ENCODE measurements at places on chromosomes 6 and 20.
A peak's percentile ranks its signal among the peaks of the same experiment; 100 is the strongest.

DNA sequence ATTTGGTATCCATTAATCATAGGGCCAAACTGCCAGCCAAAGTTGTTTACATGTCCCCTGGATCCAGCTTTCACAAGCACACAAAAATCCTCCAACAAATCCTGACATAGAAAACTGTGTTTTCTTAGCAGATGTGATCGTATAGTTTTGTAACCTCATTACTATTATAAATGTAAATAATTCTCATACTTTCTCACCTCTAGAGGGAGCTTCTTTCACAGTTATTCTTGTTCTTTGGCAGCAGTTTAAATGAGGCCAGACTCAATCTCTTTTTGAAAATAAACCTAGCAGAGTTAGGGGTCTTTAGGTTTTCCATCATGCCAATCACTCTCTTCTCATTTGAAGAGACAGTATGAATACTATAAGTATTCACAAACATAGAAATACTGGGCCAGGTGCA lies 17.0 kb upstream of the ZNF318 start:
- DNase-seq: peak; percentile 15

- DNase-seq: no peak
Observed at GRCh38 chr6:14477559-14477958, 360.0 kb downstream of the CD83 start.

GRCh38 chr6:40880906-40881305 lies 158.1 kb downstream of the UNC5CL start:
- DNase-seq: no peak

DNA sequence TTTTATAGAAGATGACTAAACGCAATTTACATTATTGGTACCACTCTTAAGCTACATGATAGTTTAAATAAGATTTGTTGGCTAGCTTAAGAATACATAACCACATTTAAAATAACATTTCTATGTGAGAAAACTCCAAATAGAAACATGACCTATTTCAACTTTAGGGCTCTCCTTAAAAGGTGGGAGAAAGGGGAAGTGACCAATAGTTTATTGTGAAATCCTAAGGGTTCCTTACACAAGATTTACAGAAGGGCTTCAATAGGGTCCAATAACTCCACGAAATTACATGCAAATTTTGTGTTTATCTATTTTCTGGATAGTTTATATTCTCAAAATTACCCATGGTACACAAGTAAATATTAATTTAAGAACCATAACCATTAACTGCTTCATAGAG lies 91.6 kb upstream of the DST start:
- no peak for DNase-seq

DNA sequence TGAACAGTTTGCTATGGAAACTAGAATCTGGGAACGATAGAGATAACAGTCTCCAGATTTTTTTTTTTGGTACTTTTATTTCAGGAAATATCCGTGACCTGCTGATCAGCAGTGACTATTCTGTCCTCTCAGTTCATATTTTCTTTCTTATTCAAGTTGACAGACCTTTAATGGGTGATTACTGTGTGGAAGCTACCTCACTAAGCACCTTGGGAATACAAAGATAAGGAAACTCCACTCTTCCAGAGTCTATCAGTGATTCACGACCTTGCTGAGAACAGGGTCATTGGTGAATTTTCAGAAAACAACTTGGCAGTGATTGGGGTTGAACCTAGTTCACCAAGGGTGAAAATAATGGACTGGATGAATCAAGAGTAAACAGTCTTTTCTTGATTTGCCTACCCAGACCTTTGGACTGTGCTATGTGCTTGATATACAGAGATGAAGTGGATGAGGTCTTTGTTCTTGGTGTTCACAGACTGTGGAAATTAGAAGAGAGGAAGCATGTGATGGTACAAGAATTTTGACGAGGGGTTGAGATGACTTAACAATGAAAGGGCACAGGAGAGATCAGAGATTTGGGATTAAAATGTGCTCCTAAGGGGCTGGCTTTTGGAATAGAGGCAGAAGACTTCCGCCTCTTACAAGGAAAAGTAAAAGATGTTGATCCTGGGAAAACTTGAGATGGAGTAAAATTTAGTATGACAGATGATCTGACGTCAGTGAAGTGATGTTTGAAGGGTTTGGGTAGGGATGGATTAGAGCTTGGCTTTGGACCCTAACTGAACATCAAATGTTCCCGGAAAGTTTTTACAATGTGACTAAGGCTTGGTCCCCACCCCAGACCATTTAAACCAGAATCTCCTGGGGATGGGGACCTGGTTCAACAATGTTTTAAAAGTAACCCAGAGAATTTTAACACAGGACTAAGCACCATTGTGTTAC lies 1.2 kb downstream of the KAT14 start:
- no peak for DNase-seq

- no peak for DNase-seq
Observed at GRCh38 chr20:36941401-36941835, 10.1 kb downstream of the SAMHD1 start.

DNA sequence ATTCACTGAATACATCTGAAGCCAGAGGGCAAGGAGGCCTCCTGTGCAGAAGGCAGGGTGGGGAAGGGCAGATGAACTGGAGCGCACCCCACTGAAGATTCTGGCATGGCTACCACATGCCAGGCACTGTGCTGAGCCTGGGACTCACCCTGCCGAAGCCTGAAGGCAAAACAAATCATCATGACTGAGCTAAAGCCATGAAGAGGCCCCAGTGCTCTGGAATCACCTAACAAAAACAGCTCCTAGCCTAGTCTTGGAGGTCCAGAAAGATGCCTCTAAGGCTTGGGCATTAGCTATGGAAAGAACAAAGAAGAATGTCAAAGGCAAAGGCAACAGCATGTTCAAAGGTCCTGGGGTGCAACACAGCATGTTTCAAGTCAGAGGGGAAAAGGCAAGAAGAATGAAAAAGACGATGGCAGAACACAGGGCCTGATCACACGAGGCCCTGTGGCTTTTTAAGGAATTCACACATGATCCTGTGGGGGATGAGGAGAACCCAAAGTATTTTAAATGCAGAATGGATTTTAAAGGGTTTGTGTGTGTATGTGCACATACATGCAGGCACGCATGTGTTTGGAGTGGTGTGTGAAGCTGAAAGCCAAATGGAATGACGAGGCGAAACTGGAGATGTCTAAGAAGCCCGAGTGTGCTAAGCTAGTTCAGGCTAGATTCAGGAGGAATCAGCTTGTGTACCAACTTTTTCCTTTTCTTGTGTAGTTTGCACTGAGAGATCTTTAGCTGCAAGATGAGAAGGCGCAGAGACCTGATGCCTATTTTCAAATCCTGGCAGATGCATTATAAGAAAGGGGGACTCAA lies 261.4 kb downstream of the ZNF217 start:
- no peak for DNase-seq

DNA sequence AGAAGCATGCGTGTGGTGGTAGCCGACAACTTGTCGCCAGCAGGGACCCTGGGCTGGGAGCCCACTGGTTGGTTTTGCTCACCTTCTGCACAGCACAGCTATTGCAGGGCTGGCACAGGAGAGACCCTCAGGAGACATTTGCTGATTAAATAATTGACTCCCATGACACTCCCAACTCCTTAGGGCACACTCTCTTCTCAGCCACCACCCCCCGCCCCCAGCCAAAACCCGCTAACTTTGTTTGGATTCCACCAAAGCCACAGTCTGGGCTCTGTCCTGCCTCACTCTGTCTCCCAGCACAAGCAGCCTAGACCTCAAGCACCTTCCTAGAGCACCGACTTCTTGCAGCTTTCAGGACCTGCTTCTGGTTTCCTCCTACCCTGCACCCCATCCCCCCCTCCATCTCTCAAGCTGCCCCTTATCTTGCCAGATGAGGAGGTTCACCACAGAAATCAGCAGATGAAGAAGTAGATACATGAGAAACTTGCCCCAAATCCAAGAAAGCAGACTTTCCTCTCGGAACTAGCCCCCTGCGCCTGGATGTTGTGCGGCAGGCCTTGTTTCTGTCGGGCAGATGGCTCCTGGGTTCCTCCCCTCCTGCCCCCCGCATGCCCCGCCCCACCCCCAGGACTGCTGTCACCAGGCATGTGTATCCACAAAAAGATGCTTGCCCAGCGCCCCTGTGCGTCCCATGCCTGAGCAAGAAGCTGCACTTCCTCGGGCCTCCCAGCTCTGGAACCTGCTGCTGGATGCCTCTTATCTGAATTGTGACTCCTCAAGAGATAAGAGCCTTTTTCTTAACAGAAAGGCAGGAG lies 35.0 kb upstream of the CD93 start:
- DNase-seq: no peak

GRCh38 chr6:41073968-41074691 lies 1.4 kb downstream of the NFYA start:
- DNase-seq: no peak

DNA sequence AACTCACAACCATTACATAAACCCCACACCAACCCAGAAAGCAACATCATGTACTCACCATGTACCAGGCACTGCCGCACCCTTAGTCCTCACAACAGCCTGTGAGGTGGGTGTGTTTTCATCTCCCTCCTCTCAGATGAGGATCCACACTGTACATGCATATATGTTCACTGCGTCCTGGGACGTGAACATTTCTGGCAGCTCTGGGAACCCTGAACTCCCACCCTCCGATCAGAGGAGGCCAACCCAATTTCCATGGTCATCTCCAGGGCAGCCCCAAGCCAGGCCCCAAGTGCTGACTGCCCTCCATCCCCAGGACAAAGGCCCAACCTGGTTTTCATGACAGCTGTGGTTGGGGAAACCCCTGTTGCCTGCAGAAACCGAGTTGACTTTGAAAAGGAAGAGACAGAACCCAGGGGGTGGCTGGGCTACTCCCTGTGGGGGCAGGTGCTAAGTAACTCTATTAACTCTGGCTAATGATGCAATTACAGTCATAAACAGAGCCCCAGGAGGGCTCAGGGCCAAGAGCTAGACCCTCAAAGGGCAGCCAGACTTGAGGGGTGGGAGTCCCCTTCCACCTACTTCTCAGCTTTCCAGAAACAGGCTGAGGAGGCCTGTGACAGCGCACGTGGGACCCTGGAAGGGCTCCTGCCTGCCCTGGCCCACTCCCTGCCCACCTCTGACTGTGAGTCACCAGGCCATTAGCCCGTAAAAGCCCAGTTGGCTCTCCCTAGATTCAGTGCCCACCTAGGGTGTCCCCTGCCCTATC lies 2.6 kb downstream of the TFEB start:
- no peak for DNase-seq

DNA sequence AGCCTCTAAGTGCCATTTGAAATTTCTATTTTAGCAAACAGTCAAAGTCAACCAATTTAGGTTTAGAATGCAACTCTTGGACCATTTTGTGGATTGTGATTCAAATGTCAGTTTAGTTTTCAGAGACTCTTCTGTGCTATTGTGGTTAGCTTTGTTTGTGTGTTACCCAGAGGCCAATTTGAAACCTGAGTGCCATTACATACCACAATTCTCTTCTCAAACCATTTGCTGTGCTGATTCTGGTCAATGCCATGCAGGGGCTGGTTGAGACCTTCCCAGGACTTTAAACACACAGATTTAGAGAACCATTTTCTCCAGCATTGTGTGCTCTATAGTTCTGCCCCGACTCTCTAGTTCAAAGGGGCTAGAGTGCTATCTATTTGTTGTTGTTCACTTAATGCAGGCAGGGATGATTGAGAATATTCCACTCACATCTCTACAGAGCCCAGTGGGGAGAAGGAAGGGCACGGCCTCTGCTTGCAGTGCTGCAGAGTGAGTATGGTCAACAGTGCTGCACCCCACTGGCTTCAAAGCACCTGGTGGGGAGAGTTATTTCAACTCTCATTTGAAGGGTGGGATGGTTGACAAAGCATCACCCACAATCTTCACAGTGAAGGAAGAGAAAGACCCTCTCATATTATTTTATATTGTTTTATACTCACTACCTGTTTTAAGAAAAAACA lies 738.2 kb downstream of the COL12A1 start:
- DNase-seq: no peak

DNA sequence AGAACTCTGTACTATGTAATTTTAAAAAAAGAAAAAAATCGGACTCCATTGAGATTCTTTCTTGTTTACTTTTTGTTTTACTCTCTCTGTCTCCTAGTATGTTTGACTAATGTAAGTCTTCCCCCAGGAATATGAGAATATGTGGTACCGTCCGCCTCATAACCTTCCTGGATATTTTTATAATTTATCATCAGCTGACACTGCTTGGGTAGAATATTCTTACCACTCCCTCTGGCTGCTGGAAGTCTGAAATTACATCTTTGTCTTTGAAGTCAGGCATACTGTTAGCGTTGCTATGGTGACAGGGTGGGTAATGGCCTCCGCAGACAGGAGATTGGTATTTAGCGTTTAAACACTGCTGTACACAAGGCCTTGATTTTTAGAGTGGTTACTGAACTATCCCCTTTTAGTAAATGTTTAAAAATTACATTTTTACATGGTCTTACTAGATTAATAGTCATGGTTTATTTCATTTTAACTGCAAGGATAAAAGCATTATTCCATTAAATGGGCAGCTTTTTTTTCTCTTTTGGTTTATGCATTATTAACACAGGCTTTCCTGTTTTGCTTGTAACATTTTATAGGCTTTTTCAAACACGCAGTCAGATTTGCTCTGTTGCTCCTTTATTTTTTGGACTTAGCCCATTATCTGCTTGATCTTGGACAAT lies 176.4 kb downstream of the ARID1B start:
- DNase-seq: peak; percentile 99

- DNase-seq: no peak
Observed at GRCh38 chr6:141290941-141291721, 841.6 kb upstream of the GJE1 start.

- peak; percentile 49 for DNase-seq
Observed at GRCh38 chr20:50085481-50086365, 27.2 kb downstream of the UBE2V1 start.

DNA sequence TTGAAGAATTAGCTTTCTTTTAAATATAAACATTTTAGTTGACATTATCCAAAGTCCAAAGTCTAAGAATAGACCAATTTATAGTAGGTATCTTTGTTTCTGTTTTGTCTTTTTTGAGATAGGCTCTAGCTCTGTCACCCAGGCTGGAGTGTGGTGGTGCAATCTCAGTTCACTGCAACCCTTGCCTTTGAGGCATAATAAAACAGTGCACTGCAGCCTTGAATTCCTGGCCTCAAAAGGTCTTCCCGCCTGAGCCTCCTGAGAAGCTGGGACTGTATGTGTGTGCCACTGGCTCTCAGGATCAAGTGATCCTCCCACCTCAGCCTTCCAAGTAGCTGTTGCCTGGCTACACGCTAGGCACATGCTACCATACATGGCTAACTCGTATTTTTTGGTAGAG lies 135.4 kb downstream of the REV3L start:
- DNase-seq: no peak

GRCh38 chr20:64133951-64134407 lies 26.6 kb upstream of the NPBWR2 start:
- no peak for DNase-seq

- DNase-seq: no peak
Observed at GRCh38 chr6:42808492-42809483, 26.9 kb downstream of the BICRAL start.

- DNase-seq: no peak
Observed at GRCh38 chr6:152572338-152573088, 64.6 kb downstream of the SYNE1 start.

- no peak for DNase-seq
Observed at GRCh38 chr6:85726206-85726605, 83.5 kb upstream of the SYNCRIP start.
